ENCODE measurements at places on chromosomes 1 and 21.

GRCh38 chr1:147172168-147173016 is at the start of gene PRKAB2:
PRKAB2 (minus strand) TSS chr1:147172470; CDS start chr1:147172144, 326 bp downstream.
- DNase-seq: peak; percentile 91

DNA sequence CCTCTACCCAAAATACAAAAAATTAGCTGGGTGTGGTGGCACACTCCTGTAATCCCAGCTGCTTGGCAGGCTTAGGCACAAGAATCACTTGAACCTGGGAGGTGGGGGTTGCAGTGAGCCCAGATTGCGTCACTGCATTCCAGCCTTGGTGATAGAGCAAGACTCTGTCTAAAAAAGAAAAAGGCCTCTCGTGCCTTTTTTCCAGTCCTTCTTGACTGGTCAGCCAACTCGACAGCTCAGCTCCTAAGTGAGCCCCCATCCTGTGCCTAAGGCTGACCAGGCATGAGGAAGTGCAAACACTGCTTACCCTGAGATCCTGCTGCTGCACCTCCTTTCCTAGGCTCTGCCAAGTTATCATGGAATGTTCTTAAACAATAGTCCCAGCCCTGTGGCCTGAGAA is 10.1 kb upstream of the PROK1 start:
- DNase-seq: no peak

DNA sequence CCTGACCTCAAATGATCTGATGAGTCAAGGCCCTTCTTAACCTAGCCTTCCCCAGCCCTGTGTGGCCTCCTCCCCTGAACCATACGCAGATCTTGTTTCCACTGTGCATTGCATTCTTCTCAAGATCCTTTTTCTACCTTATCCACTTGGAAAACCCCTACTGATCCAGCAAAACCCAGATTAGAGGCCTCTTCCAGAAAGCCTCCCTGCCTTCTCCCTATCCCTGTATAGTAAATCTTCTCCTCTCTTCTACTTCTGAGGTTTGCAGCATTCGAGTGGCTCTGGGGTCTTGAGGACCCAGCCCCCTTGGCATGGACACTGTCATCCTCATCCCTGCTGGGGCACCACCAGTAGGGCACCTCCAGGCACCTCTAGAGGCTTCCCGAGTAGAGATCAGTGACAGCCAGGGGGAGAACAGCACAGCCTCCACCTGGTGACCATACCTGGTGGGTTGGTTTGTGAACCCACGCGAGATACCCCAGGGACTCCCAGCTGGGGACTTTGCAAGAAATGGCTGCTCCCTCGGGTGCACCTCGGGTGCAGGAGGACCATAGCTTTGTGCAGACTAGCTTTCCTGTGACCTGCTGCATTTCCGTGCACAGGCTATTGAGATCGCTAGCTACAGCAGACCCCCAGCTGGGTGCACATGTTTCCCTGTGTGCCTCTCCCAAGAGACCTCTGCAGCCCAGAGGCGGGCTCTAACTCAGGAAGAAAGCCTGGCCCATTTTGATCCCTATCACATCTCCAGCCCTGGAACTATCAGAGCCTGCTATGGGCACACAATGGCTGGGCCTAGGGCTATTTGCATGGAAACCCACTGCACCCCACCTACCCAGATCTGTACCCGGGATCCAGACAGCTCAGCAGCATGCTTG is 34.2 kb downstream of the MATN1 start:
- DNase-seq: no peak

DNA sequence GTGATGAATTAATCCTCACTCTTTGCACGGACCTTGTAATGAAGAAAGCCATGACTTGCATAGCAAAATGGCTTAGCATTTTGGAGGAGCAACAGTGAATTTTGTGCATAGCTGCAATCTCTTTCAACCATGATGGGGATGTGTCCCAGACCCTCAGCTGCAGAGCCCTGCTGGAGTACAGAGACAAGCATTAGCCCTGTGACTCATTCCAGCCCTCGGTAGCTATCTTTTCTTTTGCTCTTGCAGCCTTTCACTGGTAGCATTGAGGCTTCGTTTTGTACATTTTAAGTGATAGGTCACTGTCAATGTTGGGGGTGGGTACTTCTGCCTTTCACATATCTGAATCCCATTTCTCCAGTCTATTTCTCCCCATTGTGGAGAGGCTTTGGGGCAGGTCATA is 58.4 kb downstream of the SLC35F3 start:
- DNase-seq: no peak

DNA sequence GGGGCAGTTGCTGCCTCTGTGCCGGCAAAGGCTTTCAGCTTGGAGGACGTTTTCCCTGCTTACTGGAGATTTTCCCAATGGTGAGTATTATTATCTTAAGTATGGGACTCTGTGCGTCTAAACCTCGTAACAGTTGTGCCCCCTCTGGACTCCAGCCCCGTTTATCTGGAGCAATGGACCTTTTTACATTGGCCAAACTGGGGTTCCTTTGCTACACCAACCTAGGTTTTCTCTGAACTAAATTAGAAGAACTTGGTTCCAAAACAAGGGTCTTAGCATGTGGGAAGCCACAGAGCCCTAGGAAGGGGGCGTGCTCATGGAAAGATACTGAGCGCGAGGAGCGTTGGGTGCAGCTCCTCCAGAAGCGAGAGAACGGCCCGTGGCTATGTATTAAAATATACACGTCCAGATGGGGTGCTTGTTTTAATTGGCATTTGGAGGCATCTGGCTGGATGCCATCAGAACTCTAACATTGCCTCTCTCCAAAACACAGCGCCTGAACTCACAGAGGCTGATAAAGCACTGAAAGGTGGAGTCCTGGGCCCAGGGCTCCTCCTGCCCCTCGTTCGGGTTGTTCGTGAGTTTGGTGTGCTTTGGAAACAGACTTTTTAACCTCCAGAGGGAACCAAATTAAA is 28.4 kb downstream of the POFUT2 start:
- DNase-seq: no peak

DNA sequence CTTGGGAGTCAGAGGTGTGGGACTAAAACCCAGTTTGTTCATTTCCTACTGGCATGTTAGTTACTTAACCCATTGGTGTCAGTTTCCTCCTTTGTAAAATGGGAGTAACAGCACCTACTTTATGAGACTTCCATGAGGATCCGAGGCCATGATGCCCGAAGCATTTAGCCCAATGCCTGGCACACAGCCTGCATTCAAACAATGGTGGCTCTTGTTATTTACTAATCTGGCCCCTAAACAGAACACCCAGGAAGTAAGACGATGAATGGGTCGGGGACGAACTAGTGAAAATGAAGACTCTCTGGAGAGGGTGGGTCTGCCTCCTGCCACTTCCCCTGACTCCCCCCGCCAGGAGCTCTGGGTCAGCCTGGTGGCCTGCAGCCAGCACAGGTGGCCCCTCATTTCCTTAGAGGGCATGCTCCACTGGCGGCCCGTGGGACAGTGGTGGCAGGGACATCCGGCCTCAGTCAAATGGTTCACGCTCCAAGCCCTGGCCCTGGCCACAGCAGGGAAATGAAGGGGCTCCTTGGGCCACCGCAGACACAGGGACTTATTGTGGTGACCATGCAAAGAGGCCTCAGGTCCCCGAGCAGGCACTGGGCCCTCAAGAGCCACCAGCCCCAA is 9.5 kb upstream of the TAS1R2 start:
- no peak for DNase-seq

Measured in HuH-7.5 (cell line).